ENCODE measurements at places on chromosomes 1 and 21.

- DNase-seq, result peak; percentile 53
Measured at GRCh38 chr1:247639381-247639981, 34.1 kb downstream of the OR2G3 start.

- DNase-seq, result no peak
Measured at GRCh38 chr1:183205196-183205781, 19.2 kb downstream of the LAMC2 start.

DNA sequence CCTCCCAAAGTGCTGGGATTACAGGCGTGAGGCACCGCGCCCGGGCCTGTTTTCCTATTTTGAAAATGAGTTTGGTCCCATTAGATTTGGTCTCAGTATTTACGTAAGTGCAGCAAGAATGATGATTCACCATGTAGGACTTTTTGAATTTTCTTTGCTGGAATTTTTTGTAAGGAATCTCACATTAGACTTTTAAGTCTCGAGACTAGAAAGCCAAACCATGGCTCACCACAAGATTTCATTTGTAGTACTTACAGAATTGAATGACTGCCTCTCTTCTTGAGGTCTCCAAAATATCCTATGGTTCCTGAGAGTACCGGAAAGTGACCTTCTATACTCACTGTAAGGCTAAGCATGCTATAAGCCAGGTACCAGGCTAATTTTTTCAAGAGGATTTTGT lies 325 bp downstream of the OR14A2 start:
- no peak for DNase-seq

DNA sequence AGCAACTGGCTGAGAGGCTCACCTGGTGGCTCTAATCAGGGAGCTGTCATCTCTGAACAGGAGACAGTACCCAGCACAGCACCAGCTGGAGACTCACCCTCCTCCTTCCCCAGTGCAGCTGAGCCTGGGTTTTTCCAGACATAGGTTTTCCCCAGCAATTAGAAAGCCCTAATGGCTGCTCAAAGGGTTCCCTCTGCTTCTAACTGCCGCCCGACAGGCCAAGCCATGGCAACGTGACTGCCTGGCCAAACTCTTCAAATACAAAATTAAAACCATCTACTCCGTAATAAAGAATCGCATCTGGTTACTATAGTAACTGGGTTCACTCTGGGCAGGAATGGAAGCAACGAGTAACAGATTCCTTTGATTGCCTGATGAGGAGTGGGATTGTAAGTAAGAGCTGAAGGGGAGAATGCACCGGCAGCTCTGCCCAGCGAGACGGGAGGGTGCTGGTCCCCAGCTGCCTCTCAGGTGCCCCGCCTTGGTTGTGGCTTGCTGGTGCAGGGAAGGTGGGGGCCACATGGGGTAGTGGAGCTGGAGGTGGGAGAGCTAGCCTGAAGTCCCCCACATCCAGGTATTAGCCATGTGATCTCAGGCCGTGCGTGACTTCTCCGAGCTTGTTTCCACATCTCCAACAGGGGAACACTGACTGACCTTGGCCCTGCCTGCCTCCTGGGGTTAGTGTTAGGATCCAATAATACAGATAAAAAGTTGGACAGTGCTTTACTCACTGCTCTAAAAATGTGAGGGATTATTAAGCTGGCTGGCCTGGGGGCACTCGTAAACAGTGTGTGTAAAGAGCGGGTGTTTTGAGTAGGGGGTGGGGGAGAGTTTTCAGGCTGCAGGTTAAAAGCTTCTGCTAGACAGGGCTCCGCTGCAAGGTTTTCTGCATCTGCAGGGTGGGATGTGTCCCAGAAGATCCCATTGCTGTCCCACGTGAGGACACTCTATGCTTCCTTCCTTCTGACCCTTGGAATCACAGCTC lies 94.2 kb downstream of the KCNN3 start:
- DNase-seq, result no peak

DNA sequence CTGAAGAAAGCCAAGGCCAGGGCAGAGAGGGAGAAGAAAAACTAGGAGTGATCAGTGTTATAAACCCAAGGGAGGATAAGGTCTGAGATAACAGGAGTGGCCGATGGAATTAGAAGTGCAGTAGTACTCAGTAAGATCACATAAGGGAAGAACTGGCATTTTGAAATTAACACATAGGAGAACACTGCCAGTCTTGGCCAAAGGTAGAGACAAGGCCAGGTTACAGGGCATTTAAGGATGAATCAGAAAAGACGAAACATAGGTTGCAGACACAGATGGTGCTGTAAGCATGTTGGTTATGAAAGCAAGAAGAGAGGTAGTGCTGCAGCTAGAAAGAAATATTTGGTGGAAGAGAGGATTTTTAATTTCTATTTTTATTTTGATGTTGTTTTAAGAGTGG lies 278.9 kb upstream of the SNX7 start:
- no peak for DNase-seq

GRCh38 chr1:206575894-206576737 lies 36.1 kb downstream of the EIF2D start:
- no peak for DNase-seq

DNA sequence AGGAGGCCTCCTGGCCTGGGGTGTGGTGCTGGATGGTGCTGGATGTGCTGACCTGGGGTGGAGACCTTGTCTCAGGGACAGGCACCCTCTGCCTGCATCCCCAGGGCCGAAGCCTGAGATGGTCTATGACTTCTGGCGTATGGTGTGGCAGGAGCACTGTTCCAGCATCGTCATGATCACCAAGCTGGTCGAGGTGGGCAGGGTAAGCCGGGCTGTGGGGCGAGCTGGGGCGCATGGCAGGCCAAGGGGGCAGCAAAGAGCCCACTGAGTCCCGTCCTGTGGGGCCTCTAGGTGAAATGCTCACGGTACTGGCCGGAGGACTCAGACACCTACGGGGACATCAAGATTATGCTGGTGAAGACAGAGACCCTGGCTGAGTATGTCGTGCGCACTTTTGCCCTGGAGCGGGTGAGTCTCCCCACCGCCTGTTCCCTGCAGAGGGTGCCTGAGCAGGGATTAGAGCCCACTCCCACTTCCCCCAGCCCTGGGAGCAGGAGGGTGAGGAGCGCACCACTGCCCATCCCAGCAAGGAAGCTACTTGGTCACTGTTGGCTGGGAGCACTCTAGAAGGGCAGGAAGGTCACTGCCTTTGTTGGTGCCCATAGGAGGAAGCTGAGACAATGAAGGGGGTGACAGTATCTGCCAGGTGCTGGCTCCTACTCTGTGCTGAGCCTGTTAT lies 75.2 kb downstream of the PTPRU start:
- DNase-seq, result no peak

- DNase-seq, result peak; percentile 84
Measured at GRCh38 chr1:212432661-212433576, at the start of gene NENF. TSS of gene NENF (plus strand) at chr1:212432920. CDS start at chr1:212432944, 24 bp downstream.

- no peak for DNase-seq
Measured at GRCh38 chr1:42158189-42158588, 5.0 kb downstream of the GUCA2B start.

DNA sequence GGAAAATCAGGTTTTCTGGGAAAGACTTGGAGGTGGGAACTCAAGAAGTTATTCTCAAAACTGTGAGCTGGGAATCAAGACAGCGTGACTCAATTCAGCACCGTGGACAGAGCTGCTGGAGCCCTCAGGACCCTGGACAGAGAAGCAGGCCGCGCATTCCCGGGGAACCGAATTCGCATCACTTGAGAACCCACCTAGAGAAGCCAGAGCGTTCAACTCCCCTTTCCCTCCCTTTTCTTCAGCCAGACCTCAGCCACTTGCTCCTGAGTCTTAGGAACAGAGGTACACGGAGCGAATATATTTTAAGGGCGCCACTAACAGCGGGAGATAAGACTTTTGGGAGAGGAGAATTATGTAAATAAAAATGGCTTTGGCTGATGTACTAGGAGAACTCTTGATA lies 2.0 kb upstream of the LIN28A start:
- DNase-seq, result peak; percentile 80

DNA sequence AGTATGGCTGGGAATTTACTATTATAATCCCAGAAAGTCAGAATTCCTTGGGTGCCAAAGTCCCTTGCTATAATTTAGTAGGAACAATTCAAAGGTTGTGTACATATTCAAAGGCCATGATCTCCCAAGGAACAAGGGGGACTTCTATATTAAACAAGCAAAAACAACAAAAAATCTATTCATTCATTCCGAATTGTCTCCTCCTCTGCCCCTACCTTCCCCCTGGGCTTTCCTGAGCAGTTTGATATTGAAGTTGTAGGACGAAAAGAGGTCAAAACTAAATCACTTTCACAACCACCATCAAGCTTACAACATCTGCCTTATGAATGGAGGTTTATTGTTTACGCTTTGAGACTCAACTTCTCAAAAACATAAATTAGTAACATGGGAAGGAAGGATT lies 35.3 kb upstream of the SOD1 start:
- DNase-seq, result no peak

GRCh38 chr1:24642481-24643362 lies at the start of gene SRRM1:
TSS of gene SRRM1 (plus strand) at chr1:24643302. CDS start at chr1:24643327, 25 bp downstream.
- peak; percentile 100 for DNase-seq

DNA sequence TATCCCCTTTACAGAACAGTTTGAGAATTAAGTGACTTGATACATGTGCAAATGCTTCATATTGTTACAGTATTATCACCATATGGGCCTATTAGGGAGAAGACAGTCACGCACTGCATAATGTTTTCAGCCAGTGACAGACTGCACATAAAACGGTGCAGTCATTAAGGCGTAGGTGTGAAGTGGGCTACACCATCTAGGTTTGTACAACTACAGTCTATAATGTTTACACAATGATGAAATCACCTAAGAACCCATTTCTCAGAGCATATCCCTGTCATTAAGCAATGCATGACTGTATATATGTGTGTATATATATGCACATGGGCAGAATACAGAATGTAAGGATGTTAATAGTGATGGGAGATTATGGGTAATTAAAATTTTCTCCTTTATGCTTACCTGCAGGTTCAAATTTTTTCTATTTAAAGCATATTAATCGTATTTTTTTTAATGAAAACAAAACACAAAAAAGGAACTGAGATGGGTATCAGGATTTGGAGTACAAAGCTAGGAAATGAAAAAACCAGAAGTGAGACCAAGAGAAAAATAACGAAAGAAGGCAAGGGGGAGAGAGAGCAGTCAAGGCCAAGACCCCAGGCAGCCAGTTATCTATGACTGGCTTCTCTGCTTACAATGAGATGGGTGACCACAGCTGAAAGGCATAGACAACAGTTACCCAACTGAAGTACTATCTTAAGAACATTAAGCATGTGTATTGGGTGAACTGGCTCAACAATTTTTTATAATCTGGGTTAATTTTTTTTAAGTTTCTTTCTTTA lies 122.9 kb upstream of the DAB1 start:
- peak; percentile 4 for DNase-seq

DNA sequence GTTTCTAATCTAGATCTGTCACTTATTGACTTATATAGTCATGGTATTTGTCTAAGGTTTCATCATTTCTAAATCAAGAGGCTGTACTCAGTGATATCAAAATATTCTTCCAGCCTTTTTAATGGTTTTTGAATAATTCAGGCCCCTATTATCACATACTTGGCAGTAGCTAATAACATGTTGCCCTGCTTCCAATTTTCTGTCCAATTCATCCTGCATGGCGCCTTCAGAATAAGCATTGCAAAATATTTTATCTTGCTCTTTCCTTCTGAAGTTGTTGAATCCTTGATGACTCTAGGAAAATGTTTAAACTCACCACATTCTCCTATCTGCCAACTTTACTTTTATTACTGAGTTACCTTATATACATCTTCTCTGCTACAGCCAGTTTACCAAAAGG lies 517.2 kb upstream of the B3GALT2 start:
- DNase-seq, result no peak

GRCh38 chr1:78102082-78102481 lies 56.3 kb downstream of the GIPC2 start:
- peak; percentile 32 for DNase-seq

DNA sequence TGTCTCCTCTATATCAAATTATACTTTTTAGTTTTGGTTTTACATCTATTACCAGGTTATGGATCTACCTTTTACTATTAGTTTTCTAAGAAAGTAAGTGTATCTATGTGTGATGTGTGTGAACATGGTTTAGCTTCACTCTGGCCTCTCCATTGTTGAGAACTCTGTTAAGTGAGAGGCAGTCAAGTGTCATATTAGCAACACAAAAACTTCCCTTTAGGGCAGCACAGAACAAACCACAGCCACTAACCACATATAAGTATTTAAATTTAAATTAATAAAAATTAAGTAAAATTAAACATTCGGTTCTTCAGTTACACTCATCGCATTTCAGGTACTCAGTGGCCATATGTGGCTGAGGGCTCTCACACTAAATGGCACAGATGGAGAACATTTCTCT lies 96.6 kb downstream of the DPYD start:
- DNase-seq, result no peak

GRCh38 chr1:65344171-65344814 lies 35.0 kb downstream of the DNAJC6 start:
- peak; percentile 79 for DNase-seq

- peak; percentile 68 for DNase-seq
Measured at GRCh38 chr1:80384083-80384830, 1377.7 kb upstream of the ADGRL4 start.

- peak; percentile 100 for DNase-seq
Measured at GRCh38 chr1:209652873-209653401, 712 bp upstream of the LAMB3 start.

DNA sequence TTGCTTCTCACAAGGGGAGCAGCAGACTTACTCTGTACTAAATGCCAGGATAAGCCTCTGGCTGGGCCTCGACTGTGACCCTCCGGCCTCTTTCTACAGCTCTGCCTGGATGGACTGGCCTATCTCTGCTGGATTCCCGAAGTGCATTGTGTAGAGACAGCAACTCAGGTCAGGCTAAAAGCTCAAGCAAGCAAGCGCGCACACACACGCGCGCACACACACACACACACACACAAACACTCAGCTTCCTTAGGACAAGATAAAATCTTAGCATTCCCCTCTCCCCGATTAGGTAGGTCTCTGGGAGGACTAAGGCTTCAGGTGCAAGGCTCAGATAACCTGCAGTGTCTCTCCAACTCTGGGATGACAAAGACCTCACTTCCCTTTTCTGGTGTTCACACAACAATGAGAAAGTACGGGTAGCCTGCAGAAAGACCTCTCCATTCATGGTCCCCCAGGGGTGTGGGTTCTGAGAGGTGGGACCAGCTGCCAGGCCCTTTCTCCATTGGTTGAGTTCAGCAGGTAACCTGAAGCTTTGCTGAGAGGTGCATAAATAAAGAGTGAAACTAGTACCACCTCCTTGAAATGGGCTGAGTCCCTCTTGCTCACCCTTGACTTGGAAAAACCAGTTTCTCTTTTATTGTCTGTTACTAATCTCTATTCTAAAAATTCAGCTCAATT lies 155.1 kb upstream of the CAMK1G start:
- peak; percentile 96 for DNase-seq

DNA sequence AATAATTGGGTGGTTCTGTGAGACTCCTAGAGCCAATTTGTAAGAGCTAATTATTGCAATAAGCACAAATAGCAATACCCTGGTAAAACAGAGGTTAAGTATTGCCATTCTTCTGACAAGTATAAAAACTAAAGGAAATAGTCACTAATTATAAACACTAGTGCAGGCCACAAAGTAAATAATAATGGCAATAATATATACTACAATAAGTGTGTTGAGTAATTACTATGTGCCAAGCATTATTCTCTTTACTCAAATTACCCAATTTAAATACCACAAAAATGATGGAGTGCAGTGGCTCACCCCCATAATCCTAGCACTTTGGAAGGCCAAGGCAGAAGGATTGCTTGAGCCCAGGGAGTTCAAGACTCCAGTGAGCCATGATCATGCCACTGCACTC lies 15.3 kb downstream of the ZMYM6 start:
- DNase-seq, result no peak
